GM23248 (cell line): ENCODE measurements at places on chromosomes 2 and 18.
A peak's percentile ranks its signal among the peaks of the same experiment; 100 is the strongest.

- DNase-seq = peak; percentile 47
These were observed 728.6 kb upstream of the CDH2 start for GRCh38 chr18:28905509-28905908.

DNA sequence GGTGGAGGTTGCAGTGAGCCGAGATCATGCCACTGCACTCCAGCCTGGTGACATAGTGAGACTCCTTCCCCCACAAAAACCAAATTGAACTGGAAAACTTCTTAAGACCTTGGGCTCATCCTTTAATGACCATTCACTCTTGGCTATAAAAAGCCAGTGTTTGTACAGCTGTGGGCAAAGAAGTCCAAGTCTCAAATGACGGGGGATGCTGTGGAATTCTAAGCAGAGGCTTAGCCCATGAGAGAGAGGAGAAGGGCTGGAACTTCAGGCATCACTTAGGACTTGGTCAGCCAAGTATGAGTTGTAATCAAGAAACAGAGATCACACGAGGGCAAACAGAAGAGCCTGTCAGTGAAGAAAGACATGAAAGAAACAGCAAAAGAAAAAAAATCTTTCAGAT is 79.3 kb upstream of the POU3F3 start:
- DNase-seq = no peak

- DNase-seq = no peak
These were observed 12.5 kb upstream of the INPP4A start for GRCh38 chr2:98432145-98432544.

GRCh38 chr2:37586663-37587317 is 84.7 kb downstream of the CDC42EP3 start:
- peak; percentile 22 for DNase-seq

GRCh38 chr2:240875228-240876034 is 6.8 kb downstream of the AGXT start:
- no peak for DNase-seq
